NCI-H2029 (cell line): ENCODE measurements at places on chromosomes 3 and 15.

GRCh38 chr3:156554515-156554841 is 439 bp downstream of the SSR3 start:
- DNase-seq = no peak

DNA sequence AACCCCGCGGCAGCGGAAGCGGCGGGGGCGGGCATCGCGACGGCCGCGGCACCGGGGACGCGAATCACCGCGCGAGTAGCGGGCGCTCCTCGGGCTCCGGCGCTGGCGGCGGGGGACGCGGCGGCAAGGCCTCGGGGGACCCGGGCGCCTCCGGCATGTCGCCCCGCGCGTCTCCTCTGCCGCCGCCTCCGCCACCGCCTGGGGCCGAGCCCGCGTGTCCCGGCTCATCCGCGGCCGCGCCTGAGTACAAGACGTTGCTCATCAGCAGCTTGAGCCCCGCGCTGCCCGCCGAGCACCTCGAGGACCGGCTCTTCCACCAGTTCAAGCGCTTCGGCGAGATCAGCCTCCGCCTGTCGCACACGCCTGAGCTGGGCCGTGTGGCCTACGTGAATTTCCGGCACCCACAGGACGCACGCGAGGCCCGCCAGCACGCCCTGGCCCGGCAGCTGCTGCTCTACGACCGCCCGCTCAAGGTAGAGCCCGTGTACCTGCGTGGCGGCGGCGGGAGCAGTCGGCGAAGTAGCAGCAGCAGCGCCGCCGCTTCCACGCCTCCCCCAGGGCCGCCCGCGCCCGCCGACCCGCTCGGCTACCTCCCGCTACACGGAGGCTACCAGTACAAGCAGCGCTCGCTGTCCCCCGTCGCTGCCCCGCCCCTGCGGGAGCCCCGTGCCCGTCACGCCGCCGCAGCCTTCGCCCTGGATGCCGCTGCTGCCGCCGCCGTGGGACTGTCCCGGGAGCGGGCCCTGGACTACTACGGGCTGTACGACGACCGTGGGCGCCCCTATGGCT is 675 bp downstream of the RBM15B start:
- no peak for DNase-seq

GRCh38 chr3:61442696-61443095 is 118.7 kb upstream of the PTPRG start:
- no peak for DNase-seq

DNA sequence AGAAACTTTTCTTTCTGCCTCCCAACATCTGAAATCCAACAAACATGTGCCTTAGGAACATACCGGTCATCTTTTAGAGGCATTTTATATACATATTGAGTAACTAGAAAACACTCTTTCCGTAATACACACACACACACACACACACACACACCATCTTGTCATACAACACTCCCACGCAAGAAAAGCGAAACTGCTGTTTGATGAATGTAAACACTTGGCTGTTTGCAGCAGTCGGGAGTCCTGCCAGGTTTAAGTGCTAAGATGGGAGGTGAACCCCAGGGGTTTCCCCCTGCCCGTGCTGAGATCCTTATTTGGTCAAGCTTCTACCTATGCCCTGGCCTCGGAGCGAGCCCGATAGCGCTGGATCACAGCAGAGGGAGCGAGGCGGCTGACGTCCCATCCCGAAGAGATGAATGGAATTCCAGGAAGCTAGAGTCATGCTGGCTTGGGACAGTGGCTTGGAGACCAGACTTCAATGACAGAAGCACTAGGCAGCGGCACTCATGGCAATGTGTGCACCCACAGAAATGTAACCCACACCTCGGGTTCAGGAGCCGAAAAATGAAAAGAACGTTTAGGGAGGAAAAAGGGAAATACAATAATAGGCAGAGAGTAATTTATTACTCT is 1.3 kb upstream of the THBS1 start:
- no peak for DNase-seq

GRCh38 chr3:50255251-50255615 is 13.7 kb upstream of the SEMA3B start:
- DNase-seq = no peak
